Muscle of arm (tissue), 14 donors: ENCODE measurements at places on chromosomes 7 and 10. TPM values are rescaled to one million over a fixed set of nuclear protein-coding genes. Genes with fewer than 3 reads are reported as not detected.

CRYGN gene
- polyA plus RNA-seq: 0.82 TPM

DNA sequence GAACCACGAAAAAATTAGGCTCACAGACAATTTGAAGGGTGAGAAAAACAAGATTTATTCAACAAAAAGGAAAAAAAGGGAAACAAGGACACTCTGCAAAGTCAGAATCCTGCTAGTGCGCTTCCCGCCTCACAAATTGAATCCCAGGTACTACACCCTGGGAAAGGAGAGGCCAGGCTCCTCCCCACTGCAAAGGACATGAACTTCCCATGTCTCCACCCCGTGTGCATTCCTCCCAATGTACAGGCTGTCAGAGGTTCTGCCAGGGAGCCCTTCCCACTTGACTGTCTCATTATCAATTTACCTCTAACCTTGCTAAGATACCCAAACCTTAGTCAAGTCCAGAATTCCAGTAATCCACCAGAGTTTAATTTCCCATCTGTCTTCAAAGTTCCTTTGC is 70.4 kb upstream of the CDK1 start:
- no peak for DNase-seq

GRCh38 chr7:143431109-143431508 is 12.1 kb upstream of the TAS2R60 start:
- no peak for DNase-seq

GRCh38 chr10:113538151-113538550 is 14.7 kb upstream of the HABP2 start:
- DNase-seq: no peak

GRCh38 chr7:155198901-155199845 is 98.5 kb upstream of the INSIG1 start:
- DNase-seq: no peak

DNA sequence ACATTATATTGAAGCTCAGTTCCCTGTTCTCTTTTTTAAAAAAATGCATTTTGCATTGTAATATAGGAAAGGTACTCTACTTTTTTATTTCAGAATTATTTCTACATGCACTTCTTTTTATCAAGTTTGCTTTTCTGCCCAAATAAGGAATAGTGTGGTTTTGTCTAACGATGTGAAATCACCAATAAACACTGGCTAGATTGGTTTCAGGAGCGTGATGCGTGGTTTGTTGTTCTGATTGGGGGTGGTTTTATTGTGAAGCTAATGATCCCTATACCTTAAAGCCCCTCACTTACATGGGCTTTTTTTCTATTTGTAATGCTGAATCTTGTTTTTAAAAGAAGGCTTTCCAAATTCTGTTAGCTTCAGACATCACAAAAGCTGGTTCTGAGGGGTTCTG is 17.6 kb downstream of the ENTPD7 start:
- no peak for DNase-seq

GPR26 gene
- polyA plus RNA-seq: not detected

ZNRF2 gene
- polyA plus RNA-seq: 11.4 TPM
